ENCODE measurements at places on chromosomes 5 and 9. TPM values are rescaled to one million over a fixed set of nuclear protein-coding genes. Genes with fewer than 3 reads are reported as not detected.

DNA sequence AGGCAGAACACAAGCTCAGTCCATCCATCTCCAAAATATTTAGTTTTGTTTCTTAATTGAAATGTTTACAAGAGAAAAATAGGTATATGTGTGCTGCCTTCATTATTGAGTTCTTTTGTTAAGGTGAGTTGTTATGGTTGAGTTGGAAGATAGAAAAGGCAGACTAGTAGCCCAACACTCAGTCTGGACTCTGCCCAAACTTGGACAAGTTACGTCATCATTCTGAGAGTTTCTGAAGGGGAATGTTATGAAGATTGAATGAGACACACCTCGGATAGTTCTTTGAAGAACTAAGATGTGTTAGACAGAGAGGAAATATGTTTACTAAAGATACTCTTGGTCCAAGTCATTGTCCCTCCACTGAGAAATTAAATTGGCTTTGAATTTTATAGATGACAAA lies 245.5 kb downstream of the KCTD16 start:
- no peak for DNase-seq

DNA sequence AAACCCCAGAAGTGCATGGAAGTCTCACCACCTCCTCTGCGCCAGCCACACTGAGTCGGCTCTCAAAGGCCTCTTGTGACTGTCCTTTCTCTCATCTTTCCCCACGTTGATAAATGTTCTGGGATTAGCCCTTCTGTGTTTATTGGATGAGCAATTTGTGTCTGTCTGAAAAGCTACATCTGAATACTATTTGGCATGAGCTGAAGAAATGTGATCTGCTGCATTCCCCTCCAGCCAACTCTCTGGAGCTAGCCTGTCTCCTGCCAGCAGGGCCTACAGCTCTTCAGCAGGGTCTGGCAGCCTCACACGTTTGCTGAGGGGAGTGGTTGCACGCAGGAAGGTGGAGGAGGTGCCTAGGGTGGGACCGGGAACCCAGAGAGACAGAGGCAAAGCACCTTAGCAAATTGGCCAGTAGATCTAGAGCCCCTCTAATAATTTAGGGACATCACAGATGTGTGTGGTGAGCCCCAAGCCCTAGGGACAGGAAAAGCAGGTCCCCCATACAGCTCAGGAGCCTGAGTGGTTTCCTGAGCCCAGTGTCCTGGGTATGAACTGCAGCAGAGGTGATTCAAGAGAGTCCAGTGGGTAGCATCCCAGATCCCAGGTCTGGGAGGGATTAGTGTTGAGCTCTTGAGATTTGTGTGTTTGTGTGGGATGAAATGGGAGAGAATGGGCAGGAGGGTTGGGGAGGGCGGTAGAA lies 20.5 kb upstream of the B4GALT1 start:
- no peak for DNase-seq

DNA sequence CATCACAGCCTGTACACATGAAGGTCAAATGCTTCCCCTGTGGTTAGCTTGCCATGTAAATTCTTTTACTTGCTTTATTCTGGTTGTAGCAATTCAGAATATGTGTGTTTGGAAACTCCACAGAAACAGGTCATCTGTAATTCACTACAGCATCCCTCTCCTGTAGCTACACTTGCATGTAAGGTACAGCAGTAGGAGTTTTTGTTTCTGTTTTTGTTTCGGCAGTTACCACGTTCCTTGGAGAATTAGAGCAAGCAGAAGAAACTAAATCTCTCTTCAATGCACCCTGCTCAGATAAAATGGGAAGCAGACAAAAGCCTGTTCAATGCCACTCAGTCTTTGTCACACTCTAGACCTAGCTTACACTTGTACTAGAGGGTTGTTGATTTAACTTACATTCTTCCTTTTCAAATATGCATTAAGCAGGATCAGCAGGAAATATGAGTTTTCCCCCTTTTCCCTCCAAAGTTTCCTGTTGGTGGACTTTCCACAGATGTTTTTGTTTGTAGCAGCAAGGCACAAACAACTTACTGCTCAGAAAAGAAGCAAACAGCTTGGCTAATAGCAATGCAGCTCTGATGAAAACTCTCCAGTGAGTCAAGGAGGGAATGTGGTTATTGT lies 80.9 kb downstream of the YIPF5 start:
- no peak for DNase-seq

DNA sequence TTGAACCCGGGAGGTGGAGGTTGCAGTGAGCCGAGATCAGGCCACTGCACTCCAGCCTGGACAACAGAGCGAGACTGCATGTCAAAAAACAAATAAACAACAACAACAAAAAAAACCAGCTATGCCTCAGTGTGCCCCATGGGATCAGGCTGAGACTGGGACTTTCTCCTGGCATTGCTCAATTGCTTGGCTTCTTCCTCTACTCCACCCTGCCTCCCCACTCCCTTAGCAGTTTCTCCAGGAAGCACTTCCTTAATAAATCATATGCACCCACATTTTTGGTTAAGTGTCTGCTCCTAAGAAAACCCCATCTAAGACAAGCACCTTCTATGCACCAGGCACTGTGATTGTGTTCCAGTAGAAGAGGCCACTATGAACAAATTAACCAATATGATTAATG lies 41.0 kb upstream of the TMEM252 start:
- no peak for DNase-seq

- DNase-seq = no peak
These were observed 35.0 kb upstream of the ANKH start for GRCh38 chr5:14906628-14907027.

DNA sequence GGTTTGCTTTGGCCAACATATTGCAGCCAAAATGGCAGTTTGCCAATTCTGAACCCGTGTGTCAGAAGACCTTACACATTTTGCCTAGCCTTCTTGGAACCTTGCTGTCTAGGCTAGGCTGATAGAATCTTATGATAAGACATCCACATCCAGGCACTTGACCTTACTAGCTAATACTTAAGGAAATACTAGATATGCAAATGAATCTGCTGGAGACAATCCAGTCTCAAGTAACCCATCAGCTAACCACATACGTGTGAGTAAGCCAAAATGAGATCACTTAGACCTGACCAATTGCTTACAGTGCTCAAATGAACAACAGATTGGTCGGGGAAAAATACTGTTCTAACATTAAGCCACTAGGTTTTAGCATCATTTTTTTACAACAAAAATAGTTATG lies 1504.6 kb upstream of the CDH9 start:
- no peak for DNase-seq

Gene VCP
- 118 TPM for polyA plus RNA-seq

Gene FGF18
- polyA plus RNA-seq = 0.07 TPM

- DNase-seq = peak; percentile 19
These were observed 16.5 kb downstream of the NR2F1 start for GRCh38 chr5:93599399-93600120.

DNA sequence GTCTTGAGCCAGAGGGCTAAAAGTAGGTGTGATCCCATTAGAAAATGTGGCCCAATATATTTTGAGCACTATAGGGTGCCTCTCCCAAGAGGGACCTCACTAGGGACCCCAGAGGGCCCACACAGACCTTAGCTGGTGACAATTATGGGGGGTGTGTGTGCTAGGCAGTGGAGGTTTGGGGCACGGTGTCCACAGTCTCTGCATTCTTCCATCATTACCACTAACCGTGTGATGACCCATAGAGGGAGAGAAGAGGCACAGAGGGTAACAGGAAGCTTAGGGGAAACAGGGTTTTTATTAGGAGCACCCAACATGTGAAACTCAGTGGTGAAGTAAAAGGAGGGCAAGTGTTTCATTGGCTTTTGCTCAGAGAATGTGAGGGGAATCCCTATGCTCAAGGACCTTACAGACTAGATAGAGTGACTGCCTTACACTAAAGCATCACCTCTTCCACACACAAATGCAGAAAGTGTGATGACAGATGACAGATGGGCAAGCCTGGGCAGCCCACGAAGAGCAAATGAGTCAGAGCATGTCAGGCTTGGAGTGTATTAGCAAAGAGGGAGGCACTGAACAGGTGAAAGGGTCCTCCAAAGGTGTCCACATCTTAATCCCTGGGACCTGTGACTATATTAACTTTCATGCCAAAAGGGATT lies 2.5 kb upstream of the ACTL7A start:
- DNase-seq = no peak

- no peak for DNase-seq
These were observed 133.3 kb downstream of the FAM174A start for GRCh38 chr5:100668511-100668910.

DNA sequence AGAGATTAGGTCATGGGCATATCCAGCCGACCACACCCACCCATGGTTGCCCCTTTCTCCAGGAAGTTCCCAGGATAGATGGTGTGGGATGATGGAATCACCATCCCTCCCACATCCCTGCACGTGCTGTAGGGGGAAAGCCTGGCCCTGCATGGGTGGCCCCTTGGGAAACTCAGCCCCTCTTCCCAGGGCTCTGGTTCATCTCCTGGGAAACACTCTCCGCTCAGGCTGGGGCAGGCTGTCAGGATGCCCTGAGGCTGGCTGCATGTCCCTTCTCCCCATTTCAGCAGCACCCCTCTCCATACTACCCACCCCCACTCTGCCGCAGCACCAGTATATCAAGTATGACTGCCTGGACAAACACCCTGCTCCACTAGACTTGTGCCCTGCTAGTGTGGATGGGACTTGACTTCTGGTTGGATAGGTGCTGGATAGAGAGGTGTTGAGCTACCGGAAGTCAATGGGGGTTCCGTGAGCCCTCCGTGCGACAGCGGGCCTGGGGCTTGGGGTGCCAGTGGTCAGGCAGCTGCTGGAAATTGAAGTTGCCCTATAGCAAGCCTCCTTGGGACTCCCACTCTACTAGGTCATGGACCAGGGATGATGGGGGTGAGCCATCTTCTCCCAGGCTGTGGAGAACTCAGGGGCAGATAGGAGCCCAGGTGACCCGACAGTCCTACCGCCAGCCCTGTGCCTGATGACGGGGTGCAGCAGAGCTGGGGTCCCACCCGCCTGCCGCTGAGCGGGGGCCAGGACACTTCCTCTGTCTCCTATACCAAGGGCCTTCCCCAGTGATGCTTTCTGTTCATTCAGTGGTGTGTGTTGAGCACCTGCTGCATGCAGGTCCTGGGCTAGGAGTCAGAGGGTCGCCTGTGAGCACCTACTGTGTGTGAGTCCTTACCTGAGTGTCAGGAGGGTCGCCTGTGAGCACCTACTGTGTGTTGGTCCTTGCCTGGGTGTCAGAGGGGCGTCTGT lies 69.4 kb upstream of the COL5A1 start:
- DNase-seq = no peak

DNA sequence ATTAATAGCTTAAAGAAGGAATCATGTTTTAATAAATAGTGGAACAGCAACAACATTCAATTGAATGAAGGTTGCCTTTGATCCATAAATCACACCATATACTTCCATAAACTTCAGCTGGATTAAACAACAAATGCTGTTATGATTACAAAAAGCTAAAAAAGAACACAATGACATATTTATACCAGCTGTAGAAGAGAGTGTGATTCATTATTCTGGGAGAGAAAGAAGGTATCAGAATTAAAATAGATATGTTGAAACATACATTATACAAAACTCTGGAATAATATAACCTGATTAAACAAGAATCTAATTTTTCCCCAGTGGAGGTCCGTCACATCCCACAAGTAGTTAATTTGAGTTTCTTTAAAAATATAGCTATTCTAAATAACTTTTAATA lies 7.5 kb upstream of the RECK start:
- no peak for DNase-seq

Gene DTWD2
- 3.7 TPM for polyA plus RNA-seq

GRCh38 chr9:6676254-6676921 lies 30.9 kb upstream of the GLDC start:
- no peak for DNase-seq

GRCh38 chr5:44538797-44539601 lies 149.8 kb upstream of the FGF10 start:
- no peak for DNase-seq

DNA sequence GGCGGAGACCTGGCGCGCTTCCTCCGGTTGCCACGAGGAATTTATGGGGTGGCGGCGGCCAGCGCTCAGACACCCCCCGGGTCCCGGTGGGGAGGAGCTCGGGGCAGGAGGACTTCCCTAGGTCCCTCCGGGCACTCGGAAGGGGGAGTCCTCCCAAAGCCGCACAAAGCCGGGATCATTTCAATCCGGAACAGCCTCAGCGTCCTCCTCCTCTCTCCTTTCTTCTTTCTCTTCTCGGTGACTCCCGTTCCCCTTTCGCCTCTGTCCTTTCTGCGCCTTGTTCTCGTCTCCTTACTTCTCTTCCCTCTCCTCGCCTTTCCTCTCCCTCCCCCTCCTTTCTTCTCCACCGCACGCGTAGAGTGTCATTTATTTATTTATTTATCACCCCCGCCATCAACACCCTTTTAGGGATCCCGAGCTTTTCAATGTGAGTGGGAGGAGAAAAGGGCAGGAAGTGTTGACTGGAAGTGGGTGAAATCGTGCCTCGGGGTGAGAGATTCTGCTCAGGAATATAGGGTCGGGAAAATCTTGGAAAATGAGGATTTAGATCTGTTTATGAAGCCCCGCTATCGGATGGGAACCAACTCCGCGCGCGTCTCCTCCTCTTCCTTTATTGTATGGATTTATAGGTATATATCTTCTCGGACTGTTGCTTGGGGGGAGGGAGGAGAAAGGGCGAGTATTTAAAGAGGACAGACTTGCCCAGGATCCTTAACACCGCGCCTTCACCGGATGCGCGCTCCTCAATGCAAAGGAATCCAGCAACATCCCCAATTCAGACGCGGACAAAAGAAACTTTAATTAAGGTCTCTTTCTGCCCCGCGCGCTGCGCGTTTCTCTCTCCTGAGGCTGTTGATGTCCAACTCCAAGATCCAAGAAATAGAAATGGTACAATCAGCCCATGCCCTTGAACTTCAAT lies 2.0 kb upstream of the ZNF462 start:
- DNase-seq = peak; percentile 3

DNA sequence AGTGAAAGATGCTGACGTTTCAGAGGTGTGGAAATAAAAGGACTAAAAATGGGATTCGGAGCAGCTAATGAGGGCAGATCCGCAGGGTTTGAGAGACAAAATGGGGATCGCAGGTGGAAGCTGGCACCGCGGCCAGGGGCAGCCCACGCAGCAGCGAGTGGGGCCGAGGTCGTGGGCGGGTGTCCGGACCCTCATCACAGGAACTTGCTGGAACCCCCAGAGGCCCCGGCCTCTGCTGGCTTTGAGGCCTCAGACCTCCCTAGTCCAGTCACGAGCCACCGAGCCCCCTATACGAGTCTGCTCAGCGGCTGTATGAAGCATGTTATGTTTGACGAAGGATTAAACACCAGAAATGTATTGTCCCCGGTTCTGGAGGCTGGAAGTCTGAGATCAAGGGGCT lies 45.8 kb upstream of the FCN1 start:
- no peak for DNase-seq

DNA sequence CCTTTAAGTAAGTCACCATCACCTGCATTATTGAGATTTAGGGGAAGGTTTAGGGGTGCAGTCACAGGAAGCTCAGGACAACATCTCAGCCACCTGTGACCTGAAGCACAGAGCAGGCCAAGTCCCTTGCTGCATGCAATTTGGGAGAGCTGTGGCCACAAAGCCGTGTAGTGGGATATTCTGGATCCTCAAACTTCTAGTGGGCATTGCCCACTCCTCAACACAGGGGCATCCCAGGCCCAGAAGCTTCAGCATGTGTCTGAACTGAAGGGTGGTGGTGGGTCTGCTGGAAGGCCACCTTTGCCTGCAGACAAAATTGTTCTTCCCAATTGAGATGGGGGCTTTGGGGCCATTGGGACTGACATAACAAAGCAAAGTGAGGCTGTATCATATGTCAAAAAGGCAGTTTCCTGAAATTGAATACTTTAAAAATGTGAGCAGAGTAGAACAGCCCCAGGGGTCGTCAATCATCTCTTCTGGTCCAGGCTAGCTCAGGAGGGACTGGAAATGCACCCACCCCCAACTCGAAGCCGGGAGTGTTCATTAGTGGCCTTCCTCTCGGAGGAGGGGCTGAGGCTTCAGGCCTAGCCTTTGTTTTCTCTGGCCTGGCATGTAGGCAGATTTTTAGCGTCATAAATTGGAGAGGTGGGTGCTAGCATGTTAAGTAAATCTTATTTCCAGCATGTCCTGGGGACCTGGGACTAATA lies 2.8 kb upstream of the GADD45G start:
- no peak for DNase-seq

All from B cell (primary cell).